ENCODE measurements at places on chromosomes 4 and X. TPM values are rescaled to one million over a fixed set of nuclear protein-coding genes. Genes with fewer than 3 reads are reported as not detected.

DNA sequence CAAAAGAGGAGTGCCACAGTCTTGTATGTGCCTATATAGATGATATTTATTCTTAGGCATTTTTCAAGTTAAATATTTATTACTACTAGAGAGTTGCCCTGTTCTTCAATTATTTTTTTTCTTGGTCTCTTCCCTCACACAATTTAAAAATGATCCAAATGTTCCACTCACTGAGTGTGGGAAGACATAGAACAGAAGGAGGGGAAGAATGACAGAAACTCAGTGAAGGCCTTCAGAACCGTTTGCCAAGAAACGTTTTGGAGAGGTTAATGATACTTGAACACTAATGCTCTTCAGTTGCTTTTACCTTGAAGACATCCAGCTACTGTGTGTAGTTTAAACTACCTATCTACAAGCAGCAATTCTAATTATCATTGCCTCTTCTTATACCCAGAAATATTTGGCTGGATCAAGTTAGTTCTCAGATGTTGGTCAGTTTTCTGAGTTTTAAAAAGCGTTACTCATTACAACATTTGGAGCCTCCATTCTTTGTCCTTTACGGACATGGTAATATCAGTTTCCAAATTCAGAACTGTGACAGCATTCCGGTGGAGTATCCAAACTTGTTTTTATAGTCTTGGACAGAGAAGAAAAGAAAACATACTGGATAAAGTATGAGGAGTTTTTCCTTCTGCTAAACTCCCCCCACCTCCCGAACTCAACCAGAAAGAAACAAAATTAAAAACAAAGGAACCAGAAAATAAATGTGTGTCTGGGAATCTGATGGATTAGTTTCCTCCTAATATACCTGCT is 389.7 kb downstream of the SPRY1 start:
- H3K4me3 ChIP-seq: no peak overlapping the region
- DNase-seq: no peak
- no peaks in the 10 kb centered on the region for H3K4me1 ChIP-seq
- no peak overlapping the region for H3K27ac ChIP-seq
- H3K27me3 ChIP-seq: peaks cover 2% of the 10 kb centered on the region

- peak overlapping the region; percentile 84 for H3K27ac ChIP-seq
- peaks cover 3% of the 10 kb centered on the region for H3K36me3 ChIP-seq
- peak overlapping the region; percentile 57 for H3K4me3 ChIP-seq
- no peak for DNase-seq
Measured at GRCh38 chr4:71107726-71108125, 114.3 kb downstream of the DCK start.

- H3K4me1 ChIP-seq: no peaks in the 10 kb centered on the region
- H3K27me3 ChIP-seq: peaks cover 4% of the 10 kb centered on the region
- no peaks in the 10 kb centered on the region for H3K36me3 ChIP-seq
- H3K27ac ChIP-seq: no peak overlapping the region
Measured at GRCh38 chr4:82774711-82775171, 23.9 kb downstream of the SCD5 start.

DNA sequence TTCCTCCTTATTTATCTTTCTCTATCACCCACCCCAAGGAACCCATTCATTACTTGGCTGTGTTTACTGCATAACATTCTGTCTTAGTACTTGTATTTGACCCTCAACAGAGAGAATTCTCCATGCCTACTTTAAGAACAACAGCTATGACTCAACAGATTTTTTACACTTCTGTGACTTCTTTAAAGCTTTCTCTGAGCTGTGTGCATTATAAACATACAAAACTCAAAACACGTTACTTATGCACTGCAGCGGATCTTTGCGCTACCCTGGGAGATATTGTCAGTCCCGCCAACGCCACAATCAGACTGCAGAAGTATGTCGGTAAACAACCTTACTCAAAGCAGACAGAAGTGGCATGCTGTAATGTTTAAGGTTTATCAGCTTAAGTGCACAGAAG is 35.1 kb downstream of the PRKX start:
- no peaks in the 10 kb centered on the region for H3K27me3 ChIP-seq
- H3K36me3 ChIP-seq: peaks cover 24% of the 10 kb centered on the region
- no peak for DNase-seq
- H3K4me1 ChIP-seq: peaks cover 18% of the 10 kb centered on the region

DNA sequence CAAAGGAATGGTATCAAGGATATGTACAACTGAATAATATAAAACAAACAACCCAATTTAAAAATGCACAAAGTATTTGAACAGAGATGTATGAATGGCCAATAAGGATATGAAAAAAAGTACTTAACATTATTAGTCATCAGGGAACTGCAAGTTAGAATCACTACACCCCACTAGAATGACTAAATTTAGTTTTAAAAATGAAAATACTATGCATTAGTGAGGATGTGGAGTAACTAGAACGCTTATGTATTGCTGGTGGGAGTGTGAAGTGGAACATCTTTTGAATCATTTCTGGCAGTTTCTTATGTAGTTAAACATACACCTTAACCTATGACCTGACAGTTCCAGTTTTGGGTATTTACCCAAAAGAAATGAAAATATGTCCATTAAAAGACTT is 13.0 kb upstream of the SLC16A2 start:
- no peaks in the 10 kb centered on the region for H3K36me3 ChIP-seq
- no peaks in the 10 kb centered on the region for H3K27me3 ChIP-seq
- H3K4me3 ChIP-seq: no peak overlapping the region
- no peak overlapping the region for H3K27ac ChIP-seq

DNA sequence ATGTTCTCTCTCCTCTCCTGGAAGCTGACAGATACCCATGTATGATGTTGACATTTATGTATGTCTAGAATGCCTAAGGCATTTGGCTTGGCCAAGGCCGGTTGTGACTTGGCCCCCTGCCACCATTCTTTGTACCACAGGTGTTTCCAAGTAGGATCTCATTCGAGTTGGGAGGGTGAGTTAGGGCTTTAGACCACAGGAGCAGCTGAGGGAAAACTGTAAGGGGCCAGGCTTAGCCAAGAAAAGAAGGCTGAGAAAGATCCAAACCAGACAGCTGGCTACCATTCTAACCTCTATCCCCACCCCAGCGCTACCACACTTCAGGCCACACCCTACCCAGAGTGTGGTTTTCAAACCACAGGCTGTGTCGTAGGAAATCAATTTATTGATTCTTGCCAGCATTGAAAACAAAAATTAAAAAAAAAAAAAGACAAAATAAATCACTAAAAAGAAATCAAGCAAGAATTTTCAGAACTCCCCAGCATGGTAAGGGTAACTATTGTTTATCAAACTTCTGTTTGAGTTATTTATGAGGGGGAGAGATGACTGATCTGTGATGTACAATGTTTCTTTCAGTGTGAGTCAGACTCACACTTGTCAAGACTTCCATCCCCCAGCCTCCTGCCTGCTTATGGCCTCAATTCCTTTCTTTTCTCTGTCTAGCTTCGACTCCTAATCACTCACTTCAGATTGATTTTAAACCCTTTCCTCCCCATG is 9.9 kb downstream of the TMSB4X start:
- DNase-seq: peak; percentile 66
- H3K4me3 ChIP-seq: peak overlapping the region; percentile 53
- H3K27me3 ChIP-seq: peaks cover 2% of the 10 kb centered on the region
- H3K4me1 ChIP-seq: peaks cover 50% of the 10 kb centered on the region
- peaks cover 10% of the 10 kb centered on the region for H3K36me3 ChIP-seq

- no peak overlapping the region for H3K4me3 ChIP-seq
- no peaks in the 10 kb centered on the region for H3K27me3 ChIP-seq
- H3K4me1 ChIP-seq: peaks cover 3% of the 10 kb centered on the region
- H3K36me3 ChIP-seq: no peaks in the 10 kb centered on the region
- DNase-seq: no peak
- H3K27ac ChIP-seq: no peak overlapping the region
Measured at GRCh38 chr4:180280726-180281297, 1962.4 kb upstream of the TENM3 start.

DNA sequence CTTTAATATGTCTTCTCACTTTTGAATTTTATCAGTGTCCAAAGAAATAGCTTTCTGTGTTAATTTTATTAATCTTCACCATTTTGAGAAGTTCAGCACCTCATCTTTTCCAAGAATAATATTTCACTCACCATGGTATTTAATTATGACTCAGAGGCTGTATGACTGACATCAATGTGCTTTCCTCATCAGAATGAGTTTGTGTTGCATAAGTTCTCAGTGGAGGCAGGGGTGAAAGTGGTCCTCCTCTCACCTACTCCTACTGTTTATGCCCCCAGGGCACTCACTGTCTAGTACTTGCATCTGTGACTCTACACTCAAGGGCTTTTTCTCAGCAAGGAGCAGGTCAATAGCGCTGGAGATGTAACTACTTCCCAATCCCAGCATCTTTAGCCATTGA is 905.3 kb upstream of the INTU start:
- no peak overlapping the region for H3K27ac ChIP-seq
- no peak overlapping the region for H3K4me3 ChIP-seq
- H3K4me1 ChIP-seq: no peaks in the 10 kb centered on the region
- H3K27me3 ChIP-seq: no peaks in the 10 kb centered on the region
- no peaks in the 10 kb centered on the region for H3K36me3 ChIP-seq
- DNase-seq: no peak

- no peak overlapping the region for H3K27ac ChIP-seq
- H3K27me3 ChIP-seq: no peaks in the 10 kb centered on the region
- no peaks in the 10 kb centered on the region for H3K36me3 ChIP-seq
- no peak for DNase-seq
Measured at GRCh38 chrX:28876408-28876807, 289.2 kb downstream of the IL1RAPL1 start.

GYG2 gene
- not detected for total RNA-seq

FOXR2 gene
- total RNA-seq: not detected

CT45A5 gene
- not detected for total RNA-seq

TCEAL2 gene
- total RNA-seq: 0.31 TPM

TBC1D25 gene
- total RNA-seq: 22.5 TPM
